Nucleus accumbens (tissue), 56 donors: ENCODE measurements at places on chromosomes 4 and X.
A peak's percentile ranks its signal among the peaks of the same experiment; 100 is the strongest.

GRCh38 chr4:179817317-179817716, 2375.1 kb upstream of the AGA start:
- DNase-seq, result no peak

GRCh38 chr4:137955595-137955994, 286.6 kb downstream of the SLC7A11 start:
- no peak for DNase-seq

DNA sequence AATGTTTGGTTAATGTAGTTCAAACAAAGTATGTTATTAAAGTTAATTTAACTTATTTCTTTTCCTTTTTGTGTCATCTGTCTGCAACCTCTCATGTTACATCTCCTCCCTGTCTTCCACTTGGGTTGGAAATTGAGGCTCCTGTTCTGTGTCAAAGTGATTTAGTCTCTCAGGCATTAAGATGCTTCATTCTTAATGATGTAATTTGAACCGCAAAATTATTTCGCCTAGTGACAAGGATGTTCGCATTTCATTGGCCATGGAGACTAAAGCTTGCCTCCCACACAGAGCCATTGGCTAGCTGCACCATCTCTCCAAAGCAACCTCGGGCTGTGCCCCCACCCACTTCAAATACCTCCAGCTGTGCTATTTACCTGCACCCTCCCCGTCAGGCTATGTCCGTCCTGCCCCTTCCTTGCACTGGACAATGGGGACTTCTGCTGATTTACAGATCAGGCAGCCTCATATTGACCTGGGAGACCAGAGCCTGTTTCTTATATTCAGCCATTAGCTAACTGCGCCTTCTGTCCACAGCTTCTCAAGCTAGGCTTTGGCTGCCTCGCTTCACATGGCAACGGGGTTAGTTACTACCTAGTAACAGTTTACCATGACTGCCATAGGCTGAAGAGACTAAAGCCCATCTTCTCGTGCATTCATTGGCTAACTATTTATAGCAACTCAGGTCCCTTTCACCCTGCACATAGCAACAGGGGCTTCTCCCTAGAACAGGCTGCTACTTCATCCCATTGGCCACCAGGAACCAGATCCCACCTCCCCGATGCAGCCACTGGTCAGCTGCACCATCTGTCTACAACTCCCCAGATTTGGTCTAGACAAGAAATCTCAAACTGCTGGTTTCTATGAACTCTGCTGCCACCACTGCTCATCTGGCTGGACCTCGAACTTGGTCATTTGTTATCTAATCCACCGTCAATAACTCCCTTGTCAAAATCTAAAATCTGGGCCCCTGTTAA, 8.6 kb upstream of the ZNF157 start:
- DNase-seq, result peak; percentile 85

- no peak for DNase-seq
Observed at GRCh38 chrX:132961511-132961910, 3.1 kb upstream of the HS6ST2 start.

DNA sequence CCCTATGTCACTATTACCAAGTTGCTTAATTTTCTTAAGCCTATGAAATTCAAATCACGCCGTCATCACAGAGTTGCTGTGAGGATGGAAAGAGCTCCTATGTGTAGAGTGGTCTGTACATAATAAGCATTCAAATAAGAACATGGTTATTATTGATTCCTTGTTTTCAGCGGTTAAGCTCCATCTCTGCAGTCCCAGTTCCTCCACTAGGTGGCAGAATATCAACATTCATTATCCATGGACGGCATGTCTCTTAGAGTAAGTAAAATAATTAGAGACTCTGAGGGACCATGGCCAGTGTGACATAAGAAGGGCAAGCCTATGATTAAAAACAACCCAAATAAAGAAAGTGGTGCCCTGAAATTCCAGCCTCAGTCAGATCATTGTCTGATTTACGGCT, 132.5 kb upstream of the NHS start:
- DNase-seq, result peak; percentile 0

DNA sequence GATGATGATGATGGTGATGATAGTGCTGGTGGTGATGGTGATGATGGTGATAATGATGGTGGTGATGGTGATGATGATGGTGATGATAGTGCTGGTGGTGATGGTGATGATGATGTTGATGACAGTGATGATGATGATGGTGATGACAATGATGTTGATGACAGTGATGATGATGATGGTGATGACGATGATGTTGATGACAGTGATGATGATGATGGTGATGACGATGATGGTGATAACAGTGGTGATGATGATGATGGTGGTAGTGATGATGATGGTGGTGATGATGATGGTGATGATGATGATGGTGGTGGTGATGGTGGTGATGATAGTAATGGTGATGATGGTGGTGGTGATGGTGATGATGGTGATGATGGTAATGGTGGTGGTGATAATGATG, 80.1 kb upstream of the MXRA5 start:
- DNase-seq, result no peak

DNA sequence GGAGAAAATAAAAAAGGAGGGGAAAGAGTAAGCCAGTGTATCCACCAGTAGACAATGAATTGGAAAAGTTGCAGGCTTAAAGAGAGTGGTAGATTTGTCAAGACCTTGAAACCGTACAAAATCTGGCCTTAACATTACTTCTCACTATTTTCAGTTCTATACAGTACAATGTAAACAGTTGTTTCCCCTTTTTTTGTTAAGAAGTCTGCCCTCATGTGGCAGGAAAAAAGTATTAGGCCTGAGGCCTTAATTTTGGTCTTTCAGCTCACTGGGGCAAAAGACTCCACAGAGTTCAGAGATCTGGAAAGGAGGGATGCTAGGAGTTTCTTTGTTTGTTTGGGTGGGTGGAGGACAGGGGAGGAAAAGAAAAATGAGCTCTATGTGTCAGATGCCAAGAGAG, 92.8 kb upstream of the CCDC160 start:
- no peak for DNase-seq

DNA sequence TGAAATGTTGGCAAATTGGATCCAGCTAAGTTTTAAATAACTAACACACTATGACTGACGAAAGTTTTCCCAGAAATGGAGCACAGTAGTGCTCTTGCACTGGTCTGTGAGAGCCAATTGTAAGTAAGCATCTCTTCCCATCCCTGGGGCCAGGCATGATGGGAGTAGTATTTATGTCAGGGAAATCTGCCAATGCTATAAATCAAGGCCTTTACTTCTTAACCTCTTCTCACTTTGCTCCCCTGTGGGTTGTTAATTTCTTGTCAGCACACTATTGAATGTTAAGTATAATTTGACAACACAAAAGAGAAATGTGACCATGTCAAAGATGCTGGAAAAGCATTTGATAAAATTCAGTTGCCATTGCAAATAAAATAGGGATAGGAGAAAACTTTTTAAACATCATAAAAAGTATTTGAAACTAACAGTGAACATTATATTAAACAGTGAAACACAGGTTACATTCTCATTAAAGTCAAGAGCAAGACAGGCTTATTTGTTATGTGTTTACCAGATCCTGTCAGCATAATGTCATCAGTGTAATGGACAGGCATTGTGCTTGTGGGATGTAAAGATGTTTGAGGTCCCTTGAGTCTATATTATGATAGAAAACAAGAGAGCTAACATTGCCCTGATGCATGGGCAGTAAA, 5.0 kb downstream of the F8A1 start:
- DNase-seq, result no peak

- DNase-seq, result no peak
Observed at GRCh38 chrX:2447484-2447883, 53.3 kb downstream of the DHRSX start.

DNA sequence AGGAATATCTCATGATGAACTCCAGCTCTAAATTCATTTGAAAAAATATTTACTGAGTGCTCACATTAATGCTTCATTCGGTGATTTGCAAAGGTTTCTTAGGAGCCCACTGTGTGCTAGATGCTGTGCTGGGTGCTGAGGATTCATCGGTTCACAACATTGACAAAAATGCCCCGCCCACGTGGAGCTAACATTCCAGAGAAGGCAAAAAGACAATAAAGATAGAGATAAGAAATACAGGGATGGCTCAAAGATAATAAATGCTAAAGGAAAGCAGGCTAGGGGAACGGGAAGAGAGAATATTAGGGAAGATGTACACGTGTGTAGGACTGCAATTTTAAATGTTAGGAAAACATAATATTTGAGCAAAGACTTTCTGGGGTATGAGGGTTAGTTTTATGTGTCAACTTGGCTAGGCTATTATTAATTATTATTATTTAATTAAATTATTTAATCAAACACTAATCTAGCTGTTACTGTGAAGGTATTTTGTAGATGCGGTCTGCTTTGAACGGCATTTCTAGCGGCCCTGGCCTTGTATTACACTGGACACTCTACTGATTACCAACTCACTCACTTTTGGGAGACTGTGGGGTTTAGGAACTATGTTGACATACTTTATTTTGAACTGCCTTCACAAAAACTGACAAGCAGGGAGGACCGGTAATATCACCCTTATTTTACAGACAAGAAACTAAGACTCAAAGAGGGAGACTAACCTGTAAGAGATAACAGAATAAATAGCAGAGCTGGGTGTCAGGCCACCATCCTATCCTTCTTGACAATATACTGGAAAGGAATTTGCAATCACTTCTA, 61.9 kb upstream of the IRF2 start:
- no peak for DNase-seq

- DNase-seq, result no peak
Observed at GRCh38 chr4:138677748-138678147, 337.8 kb upstream of the NOCT start.

- DNase-seq, result no peak
Observed at GRCh38 chr4:109821185-109821584, 5.6 kb downstream of the GAR1 start.

DNA sequence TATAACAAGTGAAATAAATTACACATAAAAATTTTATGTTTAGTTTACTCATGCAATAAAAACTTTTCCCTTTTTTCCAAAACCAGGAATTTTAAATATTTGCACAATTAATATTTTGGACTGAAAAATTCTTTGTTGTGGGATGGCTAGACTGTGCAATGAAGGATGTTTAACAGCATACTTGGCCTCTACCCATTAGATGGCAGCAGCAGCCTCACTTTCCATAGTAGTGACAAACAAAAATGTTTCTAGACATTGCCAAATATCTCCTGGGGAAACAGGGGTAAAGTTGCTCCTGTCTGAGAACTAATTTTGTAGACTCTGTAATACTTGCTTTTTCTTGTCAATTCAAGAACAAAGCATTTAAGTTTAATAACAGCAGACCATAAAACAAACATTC, 49.8 kb downstream of the SCLT1 start:
- no peak for DNase-seq

- no peak for DNase-seq
Observed at GRCh38 chr4:22500128-22500611, 15.7 kb downstream of the ADGRA3 start.

DNA sequence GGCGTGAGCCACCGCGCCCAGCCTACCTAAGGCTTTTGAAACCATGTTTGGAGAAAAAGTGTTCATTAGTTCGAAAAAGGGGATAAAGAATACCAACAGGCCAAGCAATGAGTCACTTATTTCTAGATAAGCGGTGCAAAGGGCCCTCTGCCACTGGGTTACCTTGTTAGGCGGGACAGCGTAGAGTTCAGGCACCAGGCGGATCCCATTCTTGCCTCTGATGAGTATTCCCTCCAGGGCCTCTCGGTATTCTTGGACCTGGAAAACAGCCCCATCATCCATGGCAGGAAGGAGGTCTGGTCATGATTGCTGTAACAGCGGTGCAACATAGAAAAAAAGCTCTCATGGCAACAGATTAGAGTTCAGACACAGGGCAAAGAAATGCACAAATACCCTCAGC, 48.0 kb downstream of the PHKA2 start:
- DNase-seq, result no peak

DNA sequence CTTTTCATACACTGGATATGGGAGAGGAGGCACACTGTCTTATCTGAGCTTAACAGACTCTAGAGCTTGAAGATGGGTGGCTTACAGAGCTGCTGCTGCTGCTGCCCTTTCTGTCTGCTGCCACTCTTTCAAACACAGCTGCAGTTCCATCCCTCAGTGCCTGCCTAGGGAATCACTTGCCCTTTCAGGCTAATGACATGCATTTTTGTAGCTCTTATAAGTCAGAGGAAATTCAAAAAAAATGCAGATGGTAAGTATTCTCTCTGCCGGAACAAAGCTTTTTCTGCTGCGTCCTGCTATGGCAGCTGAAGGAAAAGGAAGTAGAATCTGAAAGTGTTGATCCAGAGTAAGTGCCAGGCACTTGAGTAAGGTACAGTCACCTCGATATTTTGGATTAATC, 460.4 kb upstream of the DIAPH2 start:
- DNase-seq, result no peak

- no peak for DNase-seq
Observed at GRCh38 chr4:139142087-139142486, 34.9 kb downstream of the ELF2 start.

GRCh38 chrX:110086916-110087484, 84.1 kb downstream of the TMEM164 start:
- DNase-seq, result no peak

GRCh38 chrX:46838974-46839480, 2.2 kb downstream of the RP2 start:
- DNase-seq, result no peak

DNA sequence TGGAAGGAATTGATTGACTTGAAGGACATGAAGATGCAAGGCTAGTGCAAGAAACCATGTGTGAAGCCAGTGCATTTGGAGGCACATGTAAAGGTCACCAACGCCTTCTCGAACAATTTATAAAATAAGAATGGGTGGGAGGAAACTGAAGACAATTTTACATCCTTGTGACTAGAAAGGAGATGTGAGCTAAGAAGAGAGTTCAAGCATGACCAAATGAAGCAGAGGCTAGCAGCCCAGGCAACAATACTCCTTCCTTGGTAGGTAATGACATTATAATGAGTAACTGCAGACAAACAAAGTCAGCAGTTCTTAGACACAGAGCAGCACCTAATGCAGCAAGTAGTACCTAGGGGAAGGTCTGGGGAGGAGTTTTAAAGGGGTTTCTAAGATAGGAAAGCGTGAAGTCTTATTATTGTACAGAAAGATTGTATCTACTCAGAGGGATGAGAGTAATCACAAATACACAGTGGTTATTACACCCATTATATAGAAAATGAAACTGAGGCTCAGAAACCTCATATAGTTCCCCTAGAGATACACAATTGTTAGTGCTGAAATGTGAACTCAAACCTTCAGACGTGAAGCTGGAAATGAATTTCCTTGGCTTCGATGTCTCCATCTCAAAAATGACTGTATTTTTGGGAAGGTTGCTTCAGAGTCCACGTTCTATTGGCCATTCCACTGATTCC, 56.1 kb downstream of the ATXN3L start:
- DNase-seq, result no peak

DNA sequence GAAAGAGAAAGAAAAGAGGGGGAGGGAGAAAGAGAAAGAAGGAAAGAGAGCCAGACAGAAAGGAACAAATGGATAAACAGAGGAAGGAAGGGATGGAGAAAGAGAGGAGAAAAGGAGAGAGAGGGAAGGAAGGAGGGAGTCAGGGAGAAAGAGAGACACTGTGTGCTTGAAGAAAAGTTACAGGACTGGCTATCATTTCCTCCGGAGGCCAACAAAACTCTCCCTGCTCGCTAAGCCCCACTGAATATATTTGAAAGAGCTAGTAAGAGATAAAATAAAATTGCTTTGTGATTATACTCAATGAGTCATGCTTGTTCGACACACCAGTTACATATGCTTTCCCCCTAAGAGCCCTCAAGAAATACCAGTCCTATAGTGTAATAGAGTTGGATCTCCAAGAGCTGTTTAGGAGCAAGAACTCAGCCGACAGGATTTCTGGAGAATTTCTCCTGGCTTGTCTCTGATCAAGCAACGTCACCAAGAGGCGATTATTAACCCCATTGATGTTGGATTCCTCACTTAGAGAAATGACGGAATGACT, 102.2 kb downstream of the MXRA5 start:
- DNase-seq, result no peak
